ENCODE measurements at places on chromosomes 7 and 10.
A peak's percentile ranks its signal among the peaks of the same experiment; 100 is the strongest.

DNA sequence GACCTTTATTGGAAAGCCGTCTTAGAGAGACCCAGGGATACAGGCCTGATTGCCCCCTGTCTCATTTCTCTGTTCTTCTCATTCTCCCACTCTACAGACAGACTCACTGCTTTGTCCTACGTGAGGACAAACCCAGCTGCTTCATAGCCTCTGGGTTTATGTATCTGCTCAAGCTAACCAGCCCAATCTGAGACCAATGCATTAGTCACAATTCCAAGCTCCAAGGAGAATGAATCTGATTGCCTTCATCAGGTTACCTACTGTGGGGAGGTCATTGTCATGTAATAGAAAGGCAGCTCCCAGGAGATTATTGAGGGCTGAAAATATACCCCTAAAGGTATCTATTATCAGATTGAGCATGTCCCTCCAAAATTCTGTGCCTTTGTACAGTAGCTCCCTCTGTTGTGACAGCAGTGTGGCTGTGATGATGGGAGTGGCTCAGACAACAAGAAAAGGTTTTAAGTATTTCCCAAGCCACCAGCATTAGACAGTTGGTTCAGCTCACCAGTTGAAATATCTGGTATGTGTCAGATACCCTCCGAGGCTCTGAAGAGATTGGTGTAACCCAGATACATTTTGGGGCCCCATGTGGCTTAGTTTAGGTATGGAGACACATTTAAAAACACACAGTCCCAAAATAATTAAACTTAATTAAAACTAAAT lies 123.1 kb upstream of the EEPD1 start:
- DNase-seq, result no peak

DNA sequence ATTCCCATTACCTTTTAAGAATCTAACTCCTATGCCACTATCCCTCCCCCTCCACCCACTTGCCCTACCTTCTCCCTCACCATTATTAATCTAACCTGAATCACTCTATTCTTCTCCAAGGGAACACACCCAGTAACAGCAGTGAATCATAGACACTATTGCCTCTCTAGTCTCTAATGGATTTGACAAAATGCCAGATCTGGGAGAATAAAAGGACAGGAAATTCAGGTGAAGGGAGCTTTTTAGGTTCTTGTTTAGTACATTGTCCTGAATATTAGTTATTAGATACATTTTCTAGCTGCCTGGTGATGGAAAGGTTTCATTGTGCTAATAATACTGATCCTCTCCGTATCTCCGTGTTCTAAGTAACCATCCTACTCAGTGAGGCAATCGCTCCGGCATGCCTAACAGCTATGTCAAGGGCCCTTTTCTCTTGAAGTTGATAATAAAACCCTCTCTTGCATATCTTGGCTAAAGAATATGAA lies 4.1 kb upstream of the SFR1 start:
- no peak for DNase-seq

DNA sequence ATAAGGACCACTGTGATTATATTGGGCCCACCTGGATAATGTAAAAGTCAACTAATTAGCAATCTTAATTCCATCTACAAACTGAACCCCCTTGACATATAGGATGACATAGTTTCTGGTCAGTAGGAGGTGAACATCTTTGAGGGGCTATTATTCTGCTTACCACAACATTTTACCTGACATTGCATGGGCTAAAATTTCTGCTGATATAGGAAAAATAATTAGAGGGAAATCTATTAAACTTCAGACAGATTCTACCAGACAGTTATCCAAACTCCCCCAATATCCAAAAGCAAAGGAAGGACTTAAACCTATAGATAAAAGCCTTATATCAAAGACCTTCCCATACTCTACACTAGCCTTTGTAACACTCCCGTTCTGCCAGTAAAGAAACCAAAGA lies 443.6 kb downstream of the GRM8 start:
- no peak for DNase-seq

- DNase-seq, result no peak
Observed at GRCh38 chr10:120432209-120432608, 24.8 kb upstream of the PLPP4 start.

- DNase-seq, result peak; percentile 44
Observed at GRCh38 chr10:17213646-17214349, 12.3 kb upstream of the TRDMT1 start.

GRCh38 chr10:36441557-36441956 lies 683.8 kb upstream of the ANKRD30A start:
- DNase-seq, result no peak

DNA sequence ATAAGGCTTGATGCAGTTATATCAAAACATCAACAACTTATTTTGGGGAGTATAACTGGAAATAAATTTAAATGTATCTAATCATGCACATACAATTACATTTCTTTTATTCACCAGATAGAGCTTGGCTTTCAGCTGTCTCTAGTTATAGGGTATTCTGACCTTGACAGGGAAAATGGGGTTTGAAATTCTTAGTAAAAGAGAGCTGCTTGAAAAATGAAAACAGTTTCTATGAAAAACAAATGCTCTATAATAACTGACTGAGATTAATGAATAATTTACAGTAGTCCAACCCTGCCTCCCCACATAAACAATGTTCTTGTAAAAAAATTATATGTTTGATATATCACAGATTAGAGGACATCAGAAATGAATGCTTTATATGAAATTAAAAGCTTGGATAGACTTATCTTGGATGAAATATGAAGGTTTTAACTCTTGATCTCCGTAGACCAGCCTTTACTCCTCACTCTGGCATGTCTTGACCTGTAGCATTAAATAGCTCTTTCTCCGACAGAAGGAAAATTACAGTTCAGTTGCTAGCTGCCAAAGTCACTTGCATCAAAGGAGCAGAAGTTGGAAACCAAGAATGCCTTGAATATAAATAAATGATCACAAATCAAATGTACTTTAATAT lies 32.1 kb downstream of the VWC2 start:
- DNase-seq, result no peak

DNA sequence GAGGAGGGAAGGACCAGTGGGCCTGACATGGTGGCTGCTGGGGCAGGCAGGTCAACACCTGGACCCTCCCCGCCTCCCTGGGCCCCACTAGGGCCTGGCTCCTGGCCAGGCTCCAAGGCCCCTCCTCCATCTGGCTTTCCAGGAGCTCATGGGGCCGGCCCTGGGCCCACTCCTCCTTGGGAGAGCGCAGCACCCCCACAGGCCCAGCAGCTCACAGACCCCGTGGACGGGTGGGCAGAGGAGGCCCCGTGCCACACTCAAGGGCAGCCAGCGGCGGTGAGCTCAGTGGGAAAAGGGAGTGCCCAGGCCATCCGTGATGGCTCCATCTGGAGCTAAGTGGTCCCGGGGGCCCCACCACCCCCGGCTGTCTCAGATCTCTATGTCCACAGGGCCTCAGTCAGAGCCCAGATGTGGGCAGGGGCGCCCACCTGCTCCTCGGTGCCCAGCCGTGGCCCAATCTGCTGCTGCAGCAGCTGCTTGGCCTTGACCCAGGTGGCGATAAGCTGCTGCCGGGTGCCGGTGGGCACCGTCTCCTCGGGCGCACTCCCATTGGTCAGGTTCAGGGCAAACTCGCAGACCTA lies 32.8 kb downstream of the CFAP46 start:
- no peak for DNase-seq

DNA sequence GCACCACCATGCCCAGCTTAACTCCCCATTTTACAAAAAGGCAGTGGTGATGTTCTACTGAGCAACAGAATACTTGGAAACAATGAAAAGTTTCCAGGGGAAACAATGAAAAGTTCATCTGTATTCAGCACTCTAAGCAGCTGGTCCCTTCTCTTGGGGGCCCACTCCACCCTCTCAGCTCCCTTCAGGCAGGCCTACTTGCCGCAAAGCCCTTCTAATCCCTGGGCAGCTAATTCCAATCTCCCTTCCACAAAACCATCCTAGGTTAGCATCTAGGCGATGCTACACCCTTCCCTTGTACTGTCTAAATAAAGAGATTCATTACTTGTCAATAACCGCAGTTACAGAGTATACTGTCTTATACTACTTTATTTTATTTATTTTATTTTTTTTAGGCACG lies 79.1 kb downstream of the SPDYE5 start:
- no peak for DNase-seq

- DNase-seq, result no peak
Observed at GRCh38 chr10:74079028-74079935, 71.3 kb downstream of the AP3M1 start.

DNA sequence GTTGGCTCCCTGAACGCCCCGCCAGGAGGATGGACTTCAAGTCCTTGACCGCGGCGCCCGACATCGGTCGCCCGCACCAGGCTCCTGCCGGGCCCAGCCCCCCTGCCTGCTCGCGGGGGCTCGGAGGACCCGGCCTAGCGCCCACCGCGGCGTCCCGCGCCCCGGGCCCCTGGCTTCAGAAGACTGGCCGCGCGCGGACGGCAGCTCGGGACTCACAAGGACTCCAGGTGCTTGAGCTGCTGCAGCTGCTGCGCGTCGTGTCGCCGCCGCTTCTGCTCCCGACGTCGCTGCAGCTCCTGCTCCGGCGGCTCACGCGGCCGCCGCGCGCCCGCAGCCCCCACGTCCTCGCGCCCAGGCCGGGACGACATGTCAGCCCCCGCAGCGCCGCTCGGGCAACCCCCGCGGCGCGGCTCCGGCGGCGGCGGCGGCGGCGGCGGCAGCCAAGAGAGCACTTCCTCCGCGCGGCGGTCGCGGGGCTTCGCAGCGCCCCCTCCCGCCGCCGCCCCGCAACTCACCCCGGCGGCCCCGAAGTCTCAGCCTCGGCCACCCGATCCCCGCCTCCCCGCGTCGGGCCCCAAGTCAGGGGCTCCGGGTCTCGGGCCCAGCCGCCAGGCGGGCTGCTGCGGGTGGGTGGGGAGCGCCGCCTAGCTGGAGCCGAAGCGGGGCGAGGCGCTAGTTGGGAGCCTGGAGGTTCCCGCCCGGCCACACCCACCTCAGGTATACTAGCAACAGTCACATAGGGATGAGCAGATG lies at the start of gene RP9:
TSS of gene RP9 (minus strand) at position 400 of the 753 bp plus-strand sequence. CDS start at position 368, 32 bp downstream.
- peak; percentile 23 for DNase-seq

- DNase-seq, result no peak
Observed at GRCh38 chr7:8566016-8566415, 132.6 kb downstream of the NXPH1 start.

Measured in amniotic stem cell (primary cell).